Endothelial cell (in vitro differentiated cells): ENCODE measurements at places on chromosomes 1 and 21.

DNA sequence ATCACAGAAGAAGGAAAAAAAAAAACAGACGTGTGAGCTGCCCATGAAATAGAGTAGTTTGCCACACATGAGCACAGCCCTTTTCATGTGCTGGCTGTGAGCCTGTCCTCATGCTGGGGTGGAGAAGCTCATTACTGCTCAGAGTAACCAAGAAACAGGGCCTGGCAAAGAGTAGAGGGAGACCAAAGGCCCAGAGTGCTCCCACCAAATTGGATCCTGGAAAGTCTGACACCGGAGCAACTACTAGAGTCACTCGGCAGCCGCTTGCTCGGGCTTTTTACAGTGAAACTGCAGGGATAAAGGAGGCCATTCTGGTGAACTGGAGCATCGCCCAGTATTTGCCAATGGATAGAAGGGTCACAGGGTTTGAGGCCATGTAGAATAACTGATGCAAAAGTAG, 64.4 kb upstream of the BARHL2 start:
- no peak overlapping the region for H3K4me3 ChIP-seq
- no peaks in the 10 kb centered on the region for H3K27me3 ChIP-seq
- no peaks in the 10 kb centered on the region for H3K4me1 ChIP-seq
- no peak for DNase-seq

DNA sequence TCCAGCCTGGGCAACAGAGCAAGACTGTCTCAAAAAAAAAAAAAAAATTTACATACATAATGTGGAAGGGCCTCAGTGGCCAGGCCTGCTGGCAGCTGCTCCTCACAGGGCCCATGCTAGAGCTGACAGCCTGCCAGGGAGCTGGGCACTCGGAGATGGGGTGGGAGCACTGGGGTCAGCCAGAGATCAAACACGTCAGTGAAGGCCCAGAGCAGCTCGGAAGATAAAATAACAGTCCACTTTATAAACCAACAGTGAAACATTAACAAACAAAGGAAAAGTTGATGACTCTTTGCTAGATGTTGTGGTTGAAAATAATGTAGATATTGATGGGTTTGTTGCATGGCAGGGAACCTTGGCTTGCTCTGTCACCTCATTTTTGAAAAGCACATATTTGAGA, 42.7 kb downstream of the ATP5PF start:
- no peaks in the 10 kb centered on the region for H3K4me1 ChIP-seq
- H3K27me3 ChIP-seq: no peaks in the 10 kb centered on the region
- H3K27ac ChIP-seq: no peak overlapping the region
- no peak for DNase-seq

DNA sequence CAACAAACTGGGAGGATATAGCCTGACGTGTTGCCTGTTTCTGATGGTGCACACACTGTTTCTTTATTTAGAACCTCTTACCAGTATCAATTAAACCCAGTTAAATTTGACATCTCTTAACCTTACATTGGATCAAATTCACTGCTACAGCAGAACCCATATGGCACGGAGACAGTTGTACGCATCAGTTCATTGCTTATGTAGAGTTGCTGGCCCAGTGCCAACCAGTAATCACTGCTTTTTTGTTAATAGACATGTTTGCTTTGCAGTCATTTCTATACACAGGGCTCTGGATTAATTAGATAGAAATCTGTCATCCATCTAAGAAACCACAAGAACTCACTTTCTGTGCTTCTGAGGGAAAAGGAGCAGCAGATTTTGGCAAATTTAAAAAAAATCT, 154.0 kb downstream of the RWDD3 start:
- no peaks in the 10 kb centered on the region for H3K36me3 ChIP-seq
- no peak overlapping the region for H3K27ac ChIP-seq
- H3K4me1 ChIP-seq: no peaks in the 10 kb centered on the region
- no peaks in the 10 kb centered on the region for H3K27me3 ChIP-seq
- DNase-seq: no peak

DNA sequence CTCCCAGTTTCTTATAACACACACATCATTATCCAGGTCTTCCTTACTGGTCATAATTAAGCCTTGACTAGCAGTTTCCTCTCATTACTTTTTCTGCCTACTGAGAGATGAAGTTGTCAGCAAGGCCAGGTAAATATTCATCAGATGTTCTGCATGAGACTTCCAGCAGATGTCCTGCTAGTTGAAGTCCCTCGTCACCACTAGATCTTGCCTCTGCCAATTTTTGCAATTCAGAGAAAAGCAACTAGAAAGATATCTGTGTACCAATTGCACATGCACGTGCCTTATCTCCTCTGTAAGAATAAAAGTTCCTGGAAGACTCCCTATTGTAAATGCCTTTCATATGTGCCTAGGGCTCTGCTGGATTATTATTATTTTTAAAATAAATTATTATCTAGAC, 18.3 kb downstream of the ACKR1 start:
- no peak overlapping the region for H3K27ac ChIP-seq
- no peaks in the 10 kb centered on the region for H3K36me3 ChIP-seq
- no peaks in the 10 kb centered on the region for H3K4me1 ChIP-seq
- H3K27me3 ChIP-seq: no peaks in the 10 kb centered on the region
- H3K4me3 ChIP-seq: no peak overlapping the region

DNA sequence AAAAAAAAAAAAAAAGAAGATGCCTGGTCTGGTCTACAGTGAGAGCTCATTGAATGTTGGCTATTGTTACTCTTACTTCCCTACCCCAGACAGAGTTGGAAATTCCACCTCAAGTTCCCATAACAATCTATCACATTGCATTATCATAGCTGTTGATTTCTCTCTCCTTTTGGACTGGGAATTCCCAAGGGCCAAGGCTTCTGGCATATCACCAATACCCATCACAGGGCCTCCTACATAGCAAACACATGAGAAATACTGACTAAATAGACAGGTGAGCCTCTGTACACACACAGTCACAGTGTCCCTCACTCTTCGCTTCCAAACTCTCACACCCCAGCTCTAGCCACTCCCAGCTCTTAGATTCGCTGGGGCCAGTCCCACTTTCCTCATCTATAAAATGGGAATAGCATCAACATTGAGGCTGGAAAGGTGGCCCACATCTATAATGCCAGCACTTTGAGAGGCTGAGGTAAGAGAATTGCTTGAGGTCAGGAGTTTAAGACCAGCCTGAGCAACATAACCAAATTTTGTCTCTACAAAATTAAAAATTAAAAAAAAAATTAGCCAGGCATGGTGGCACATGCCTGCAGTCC, 6.4 kb downstream of the PTAFR start:
- H3K36me3 ChIP-seq: no peaks in the 10 kb centered on the region
- H3K27ac ChIP-seq: no peak overlapping the region
- H3K27me3 ChIP-seq: peaks cover 3% of the 10 kb centered on the region
- DNase-seq: no peak

GRCh38 chr1:119808972-119809550, 2.2 kb downstream of the REG4 start:
- no peak overlapping the region for H3K27ac ChIP-seq
- H3K4me3 ChIP-seq: no peak overlapping the region
- peak; percentile 70 for DNase-seq
- H3K27me3 ChIP-seq: no peaks in the 10 kb centered on the region
- H3K36me3 ChIP-seq: no peaks in the 10 kb centered on the region

DNA sequence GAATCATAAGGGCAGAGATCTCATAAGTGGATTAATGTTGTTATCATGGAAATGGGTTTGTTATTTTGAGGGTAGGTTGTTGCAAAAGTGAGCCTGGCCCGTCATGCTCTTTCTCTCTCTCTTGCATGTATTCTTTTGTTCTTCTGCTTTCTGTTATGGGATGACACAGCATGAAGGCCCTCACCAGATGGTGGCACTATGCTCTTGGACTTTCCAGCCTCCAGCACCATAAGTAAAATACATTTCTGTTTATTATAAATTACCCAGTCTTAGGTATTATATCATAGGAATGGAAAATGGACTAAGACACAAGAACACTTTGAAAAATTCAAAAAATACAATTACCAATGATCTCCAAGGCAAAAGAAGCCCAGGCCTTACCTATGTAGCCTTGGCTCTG, 676.1 kb downstream of the PTPRU start:
- H3K27ac ChIP-seq: no peak overlapping the region
- DNase-seq: no peak
- H3K4me3 ChIP-seq: no peak overlapping the region
